Left ventricle myocardium superior (tissue), 1 donor: ENCODE measurements at places on chromosomes 11 and 22. TPM values are rescaled to one million over a fixed set of nuclear protein-coding genes. Genes with fewer than 3 reads are reported as not detected.
A peak's percentile ranks its signal among the peaks of the same experiment; 100 is the strongest.

Gene CCDC87
- 0.25 TPM for total RNA-seq

DNA sequence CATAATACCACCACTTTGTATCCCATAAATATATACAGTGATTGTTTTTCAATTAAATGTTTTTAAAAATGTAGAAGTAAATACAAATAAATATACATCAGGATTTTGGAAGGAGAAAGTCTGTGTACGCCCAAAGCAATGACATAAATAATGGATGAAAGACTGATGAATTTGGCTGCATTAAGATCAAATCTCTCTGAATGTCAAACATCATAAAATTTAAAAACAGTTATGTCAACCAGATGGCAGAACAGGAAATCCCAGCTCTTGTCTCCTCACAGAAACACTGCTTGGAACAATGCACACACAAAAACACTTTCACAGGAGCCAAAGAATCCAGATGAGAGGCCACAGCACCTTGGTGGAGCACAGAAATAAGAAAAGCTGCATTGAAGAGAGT is 332.9 kb downstream of the NTM start:
- no peak for DNase-seq

DNA sequence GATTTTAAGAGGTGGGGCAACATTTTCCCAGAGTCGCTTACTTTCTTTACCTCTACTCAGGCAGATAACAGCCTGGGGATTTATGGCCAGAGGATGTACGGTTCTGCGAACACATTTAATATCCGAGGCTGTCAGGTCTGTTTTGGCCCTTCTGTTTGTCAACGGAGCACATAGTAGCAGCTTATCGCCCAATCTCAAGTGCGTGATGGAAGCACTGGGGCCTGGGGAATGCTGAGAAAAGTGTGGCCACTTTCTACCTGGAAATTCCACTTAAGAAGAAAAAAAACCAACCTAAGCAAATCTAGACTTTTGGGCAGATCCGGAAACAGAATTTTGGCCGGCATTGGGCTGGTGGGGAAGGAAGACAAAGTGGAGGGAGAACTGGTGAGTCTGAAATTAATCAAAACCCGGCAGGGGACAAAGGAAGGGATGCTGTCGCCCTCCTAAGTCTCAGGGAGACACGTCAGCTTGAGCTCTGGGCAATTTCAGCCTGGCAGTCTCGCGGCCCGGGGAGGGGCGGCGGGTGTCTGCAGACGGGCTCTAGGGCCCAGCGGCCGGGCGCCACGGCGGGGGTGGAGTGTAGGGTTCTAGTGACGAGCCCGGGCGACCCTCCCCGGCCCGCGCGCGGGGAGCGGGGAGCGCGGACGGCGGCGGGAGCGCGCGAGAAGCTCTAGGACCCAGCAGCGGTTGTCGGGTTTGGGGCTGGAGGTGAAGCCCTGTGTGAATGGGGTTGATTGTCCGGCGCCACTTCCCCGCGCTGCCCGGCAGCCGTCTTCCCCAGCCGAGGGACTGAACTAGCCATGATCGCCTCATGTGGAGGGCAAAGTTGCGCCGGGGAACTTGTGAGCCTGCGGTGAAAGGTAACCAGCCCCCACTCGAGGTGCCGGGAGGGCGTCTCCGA is at the start of gene AMOTL1:
Gene AMOTL1, plus strand, starts transcription at position 656 of the 901 bp plus-strand sequence. Its CDS starts 156 bp downstream, at position 812.
- DNase-seq = peak; percentile 93

DNA sequence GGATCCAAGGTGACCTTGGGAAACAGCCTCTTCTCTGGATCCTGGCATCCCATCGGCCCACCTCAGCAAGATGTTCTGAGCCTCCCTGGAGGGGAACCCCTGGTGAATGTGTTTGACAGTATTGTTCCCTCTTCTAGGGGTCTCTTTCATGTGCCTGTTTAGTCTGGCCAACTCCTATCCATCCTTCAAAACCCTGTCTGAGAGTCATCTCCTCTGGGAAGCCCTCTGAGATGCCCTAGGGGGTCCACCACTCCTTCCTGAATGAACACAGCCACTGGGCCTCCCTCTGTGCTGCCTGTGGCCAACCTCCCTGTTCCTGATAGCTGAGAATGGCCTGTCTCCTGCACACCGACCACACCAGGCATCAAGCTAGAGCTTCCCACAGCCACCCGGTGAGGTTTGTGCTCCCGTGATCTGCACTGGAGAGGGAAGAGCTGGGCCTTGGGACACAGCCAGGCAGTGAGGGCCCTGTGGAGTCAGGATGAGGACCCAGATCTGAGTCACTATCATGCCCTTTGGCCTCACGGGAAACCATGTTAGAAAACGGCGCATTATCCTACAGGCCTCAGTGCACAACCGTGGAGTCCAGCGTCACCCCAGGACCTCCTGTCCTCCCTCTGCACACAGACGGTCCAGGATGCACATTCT is 8.8 kb downstream of the WNT7B start:
- DNase-seq = no peak
